ENCODE measurements at places on chromosomes 7 and 10.

GRCh38 chr7:42253316-42253715 lies 16.3 kb upstream of the GLI3 start:
- DNase-seq, result no peak

DNA sequence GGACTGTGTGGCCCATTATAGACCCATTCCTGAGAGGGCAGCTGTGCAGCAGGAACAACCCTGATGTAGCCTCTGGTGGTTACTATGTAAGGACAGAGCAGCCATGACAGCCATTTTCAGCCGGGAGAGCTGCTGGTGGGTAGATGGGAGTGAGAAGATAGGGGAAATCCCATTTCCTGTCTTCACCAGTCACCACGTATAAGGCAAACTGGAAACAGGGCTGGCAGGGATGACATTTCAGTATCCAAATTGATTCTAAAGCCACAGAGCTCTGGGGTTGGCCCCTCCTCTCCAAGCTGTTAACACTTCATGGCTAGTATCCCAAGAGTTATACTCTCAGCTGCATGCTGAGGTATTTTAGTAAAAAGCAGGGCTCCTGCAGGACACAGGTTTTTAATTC lies 15.2 kb upstream of the FZD1 start:
- DNase-seq, result peak; percentile 47

- no peak for DNase-seq
Measured at GRCh38 chr7:141246426-141246825, 172.6 kb downstream of the TMEM178B start.

GRCh38 chr10:16724509-16724908 lies 92.7 kb downstream of the RSU1 start:
- DNase-seq, result no peak

DNA sequence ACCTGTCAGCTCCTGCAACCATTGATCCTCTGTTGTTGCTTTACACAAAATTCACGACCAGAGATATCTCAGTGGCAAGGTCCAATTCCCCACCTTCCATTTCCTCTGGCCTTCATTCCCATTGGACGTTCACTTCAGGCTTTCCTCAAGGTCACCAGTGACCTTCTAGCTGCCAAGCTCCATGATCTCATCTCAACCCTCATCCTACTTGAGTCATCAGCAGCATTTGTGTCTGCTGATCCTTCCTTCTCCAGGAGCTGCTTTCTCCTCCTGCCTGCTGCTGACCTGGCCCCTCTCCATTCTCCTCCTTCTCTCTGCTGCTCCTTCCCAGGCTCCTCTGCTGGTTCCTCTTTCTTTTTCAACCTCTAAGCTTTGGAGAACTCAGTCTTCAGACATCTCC lies 66.2 kb upstream of the C10orf90 start:
- no peak for DNase-seq

GRCh38 chr7:91199601-91200000 lies 64.6 kb upstream of the FZD1 start:
- DNase-seq, result no peak

- peak; percentile 55 for DNase-seq
Measured at GRCh38 chr7:36986948-36987724, 262.8 kb upstream of the AOAH start.

GRCh38 chr10:9833942-9834341 lies 1183.7 kb upstream of the CELF2 start:
- no peak for DNase-seq

- DNase-seq, result no peak
Measured at GRCh38 chr10:2460812-2461211, 606.5 kb upstream of the PFKP start.

- DNase-seq, result no peak
Measured at GRCh38 chr10:108014902-108015177, 850.3 kb upstream of the SORCS1 start.

DNA sequence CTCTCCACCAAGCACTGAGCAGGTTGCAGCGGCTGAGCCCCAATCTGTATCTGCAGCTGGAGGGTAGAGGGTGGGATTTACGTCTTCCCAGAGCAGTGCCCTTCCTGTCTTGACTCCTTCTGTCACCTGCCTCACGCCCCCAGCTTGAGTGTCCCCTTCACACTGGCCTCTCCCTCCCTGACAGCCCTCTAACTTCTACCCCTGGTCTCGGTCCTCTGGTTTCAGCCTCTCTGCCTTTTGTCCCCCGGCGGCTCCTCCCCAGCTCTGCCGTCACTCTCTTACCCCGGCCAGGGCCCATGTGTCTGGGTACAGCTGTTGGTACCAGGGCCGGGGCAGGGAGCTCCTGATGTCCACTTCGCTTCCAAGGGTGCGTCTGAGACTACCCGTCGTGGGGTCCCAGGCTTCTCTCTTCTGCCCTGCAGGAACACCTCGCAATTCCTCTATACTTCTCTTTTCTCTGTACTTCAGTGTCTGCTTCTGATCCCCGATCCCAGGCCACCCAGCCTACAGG lies 654 bp downstream of the MUC3A start:
- DNase-seq, result no peak

DNA sequence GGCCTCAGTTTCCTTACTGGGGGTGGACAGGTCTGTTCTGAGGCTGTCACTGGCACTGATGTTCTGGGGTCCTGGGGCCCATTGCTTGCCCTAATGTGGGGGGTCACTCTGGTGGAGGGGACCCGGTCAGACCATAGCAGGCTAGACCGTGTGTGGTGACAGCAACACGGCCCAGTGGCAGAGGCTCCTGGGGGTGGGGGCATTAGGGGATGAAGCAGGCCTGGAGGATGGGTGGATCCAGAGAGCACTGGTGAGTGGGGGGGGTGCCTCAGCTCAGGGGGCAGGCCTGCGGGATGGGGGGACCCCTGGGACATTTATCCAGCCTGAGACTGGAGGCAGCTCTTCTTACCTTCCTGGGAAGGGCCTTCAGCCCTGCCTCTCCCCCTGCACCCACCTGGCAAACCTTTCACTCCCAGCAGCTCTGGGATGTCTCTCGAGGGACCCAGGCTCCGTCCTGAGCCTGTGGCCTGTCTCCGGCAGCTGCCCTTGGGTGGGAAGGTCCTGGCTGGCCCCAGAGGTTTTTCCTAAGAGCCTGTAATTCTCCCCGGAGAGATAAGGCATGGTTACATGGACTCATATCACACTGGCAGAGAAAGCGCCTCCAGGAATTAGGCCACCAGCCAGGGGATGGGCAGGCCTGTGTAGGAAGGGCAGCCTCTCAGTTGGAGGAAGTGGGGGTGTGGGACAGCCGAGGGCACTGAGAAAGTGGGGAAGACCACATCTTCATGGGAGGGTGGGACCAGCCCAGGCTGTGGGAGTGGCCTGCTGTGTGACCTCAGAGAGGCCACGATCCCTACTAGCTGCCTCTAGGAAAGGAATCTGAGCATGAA lies 147.7 kb downstream of the UBE2H start:
- DNase-seq, result no peak

DNA sequence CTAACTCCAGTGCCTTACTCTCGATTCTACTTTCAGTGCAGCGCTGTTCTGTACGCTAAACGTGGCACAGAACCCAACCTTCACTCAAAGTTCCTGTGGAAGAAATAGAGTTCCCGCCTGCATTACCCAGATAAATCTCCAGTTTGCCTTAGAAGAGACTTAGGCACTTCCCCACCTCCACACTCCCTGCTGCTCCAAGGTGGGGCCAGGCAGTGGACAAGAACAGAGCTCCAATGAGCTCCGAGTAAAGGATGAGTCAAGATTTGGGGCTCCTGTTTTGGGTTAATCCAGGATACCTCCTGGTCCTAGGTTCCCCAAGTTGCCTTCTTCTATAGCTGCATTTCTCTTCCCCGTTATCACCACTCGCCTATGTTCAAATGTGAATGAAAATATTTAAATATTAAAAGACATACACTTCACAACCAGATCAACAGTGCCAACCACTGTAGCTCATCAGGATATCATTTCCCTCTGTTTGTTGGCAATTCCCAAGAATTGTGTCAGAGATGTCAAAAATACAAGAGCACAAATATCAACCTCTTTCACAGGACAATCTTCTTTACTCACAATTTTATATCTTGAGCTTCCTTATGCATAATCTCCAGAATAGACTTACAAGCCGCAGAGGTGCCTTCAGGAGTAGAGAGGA lies 48.0 kb downstream of the MALSU1 start:
- DNase-seq, result no peak

GRCh38 chr7:86025807-86026206 lies 617.9 kb upstream of the GRM3 start:
- no peak for DNase-seq

DNA sequence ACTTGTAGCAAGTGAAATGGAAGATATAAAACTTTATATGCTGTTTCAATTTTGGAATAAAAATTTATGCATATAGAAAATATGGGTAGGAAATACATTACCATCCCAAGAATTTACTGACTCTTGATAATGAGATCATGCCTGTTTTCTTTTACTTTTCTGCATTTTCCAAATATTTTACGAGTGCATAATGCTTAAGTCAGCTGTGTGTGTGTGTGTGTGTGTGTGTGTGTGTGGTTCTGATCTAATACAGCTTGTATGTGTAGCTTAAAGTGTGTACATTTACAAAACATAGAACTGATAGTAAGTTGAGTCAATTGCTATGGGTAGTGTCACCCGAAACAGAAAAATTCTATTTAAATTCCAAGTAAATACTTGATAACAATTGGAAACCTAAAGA lies 315.9 kb upstream of the LRRN3 start:
- DNase-seq, result peak; percentile 84

DNA sequence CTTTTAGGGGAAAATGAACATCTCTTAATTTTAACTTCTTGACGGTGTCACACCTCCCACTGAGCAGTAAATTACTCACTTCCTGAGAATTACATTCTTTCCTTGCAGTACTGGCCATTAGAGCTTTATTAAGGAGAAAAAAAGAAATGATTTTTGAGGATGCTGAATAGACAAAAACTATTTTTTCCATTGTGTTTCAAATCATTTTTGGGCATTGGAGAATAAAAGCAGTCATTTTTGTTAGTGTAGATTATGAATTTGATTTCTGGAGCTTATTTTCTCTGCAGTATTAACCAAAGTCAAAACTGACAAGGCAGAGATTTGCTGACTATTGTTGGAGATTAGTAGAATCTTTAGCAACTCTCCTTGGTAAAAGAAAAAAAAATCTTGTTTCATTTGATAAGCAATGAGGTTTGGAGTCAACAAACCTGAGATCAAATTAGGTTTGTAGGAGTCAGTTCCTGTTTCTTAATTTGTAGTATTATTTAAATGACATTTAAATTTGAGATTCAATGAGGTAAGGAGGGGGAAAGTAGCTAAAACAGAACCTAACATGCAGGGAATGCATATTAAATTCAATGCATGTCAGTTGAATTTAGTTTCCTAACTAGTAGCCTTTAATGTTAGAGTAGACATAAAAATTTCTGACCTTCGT lies 70.6 kb downstream of the AP3M1 start:
- peak; percentile 56 for DNase-seq

- DNase-seq, result no peak
Measured at GRCh38 chr10:53102424-53102823, 329.8 kb upstream of the MBL2 start.

DNA sequence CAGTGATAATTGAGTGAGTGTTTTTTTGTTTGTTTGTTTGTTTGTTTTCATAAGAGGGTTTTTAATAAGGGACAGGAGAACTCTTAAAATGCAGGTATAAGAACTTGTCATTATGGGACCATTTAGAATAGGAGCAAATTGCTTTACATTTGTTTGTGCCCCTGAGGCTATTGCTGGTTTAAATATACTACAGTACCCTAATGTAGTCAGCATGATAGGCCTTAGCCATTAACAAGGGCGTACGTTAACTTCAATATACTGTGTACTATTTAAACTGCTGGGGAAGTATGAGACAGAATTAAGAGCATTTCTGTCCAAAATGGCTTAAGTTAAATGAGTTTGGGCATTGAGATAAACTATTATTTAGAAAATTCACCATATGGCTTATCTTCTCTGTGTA lies 26.2 kb downstream of the PRKAR2B start:
- no peak for DNase-seq

DNA sequence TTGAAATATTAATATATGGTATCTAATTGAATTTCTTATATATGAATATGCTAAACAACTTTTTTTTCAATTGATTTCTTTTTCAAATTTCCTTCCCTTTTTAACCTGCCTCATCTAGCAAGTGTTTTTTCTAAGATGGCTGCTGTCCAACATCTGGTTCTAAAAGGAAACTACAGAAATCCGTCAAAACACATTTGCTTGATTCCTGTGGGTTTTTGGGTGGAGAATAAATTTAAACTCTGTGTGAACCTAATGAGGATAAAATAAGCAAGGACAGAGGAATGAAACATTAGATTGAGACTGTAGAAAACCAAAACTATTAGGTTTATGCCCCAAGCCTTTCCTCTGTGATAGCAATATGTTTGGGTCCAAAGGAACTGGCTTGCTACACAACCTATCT lies 75.5 kb upstream of the STARD3NL start:
- peak; percentile 27 for DNase-seq

DNA sequence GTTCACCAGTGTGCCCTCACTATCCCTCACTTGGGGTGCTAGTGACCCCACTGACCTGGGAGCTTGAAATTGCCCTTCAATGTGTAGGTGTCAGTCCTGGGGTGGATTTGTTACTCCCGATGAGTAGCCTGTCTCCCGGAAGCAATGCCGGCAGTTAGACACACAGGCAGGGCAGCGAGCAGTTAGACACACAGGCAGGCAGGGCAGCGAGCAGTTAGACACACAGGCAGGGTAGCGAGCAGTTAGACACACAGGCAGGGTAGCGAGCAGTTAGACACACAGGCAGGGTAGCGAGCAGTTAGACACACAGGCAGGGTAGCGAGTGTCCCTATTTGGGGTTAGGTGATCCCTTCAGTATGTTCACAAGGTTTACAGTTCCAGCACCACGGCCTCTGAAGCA lies 44.0 kb downstream of the VWA2 start:
- no peak for DNase-seq

DNA sequence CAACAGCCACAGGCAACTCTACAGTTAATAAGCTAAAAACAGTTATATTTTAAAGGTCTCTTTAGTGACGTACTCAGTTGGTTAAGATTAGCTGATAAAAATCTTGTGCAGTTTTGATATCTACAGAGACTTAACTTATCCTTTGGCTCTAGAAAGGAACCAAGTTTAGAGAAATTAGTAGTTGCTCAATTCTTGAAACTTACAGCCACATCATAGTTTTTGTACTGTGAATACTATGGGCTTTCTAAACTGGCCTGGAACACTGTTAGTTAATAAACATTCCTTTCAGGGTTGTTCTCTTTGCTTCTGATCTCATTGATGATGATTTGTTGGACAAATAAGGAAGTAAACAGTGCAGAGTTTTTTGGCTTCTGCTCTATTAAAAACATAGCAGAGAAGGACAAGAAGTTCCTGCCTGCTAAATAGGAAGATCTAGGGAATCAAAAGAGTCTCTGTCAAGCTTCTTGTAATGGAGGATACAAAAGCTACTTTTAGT lies 73.1 kb downstream of the MKLN1 start:
- peak; percentile 6 for DNase-seq

- no peak for DNase-seq
Measured at GRCh38 chr7:38171623-38172391, 6.2 kb upstream of the STARD3NL start.

DNA sequence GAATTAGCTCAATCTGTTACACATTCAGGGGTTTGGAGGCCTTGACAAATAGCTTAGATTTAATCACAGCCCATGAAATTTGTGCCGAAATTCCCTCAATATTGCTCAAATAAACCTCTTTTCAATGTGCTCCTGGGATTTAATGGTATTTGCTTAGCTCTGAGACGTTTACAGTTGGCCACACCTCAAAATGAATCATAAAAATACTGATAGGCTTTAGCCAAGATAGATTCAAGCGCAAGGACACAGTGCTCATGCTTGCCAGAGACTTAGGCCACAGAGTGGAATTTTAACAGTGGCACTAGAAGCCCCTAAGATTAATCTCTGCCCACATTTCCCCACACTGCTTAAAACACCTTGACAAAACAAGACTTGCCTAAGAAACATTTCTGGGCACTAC lies 2.3 kb upstream of the SEMA3C start:
- DNase-seq, result no peak

Measured in fibroblast of skin of scalp (primary cell).